Tibial nerve (tissue), 4 donors: ENCODE measurements at places on chromosomes 12 and 14.
A peak's percentile ranks its signal among the peaks of the same experiment; 100 is the strongest.

DNA sequence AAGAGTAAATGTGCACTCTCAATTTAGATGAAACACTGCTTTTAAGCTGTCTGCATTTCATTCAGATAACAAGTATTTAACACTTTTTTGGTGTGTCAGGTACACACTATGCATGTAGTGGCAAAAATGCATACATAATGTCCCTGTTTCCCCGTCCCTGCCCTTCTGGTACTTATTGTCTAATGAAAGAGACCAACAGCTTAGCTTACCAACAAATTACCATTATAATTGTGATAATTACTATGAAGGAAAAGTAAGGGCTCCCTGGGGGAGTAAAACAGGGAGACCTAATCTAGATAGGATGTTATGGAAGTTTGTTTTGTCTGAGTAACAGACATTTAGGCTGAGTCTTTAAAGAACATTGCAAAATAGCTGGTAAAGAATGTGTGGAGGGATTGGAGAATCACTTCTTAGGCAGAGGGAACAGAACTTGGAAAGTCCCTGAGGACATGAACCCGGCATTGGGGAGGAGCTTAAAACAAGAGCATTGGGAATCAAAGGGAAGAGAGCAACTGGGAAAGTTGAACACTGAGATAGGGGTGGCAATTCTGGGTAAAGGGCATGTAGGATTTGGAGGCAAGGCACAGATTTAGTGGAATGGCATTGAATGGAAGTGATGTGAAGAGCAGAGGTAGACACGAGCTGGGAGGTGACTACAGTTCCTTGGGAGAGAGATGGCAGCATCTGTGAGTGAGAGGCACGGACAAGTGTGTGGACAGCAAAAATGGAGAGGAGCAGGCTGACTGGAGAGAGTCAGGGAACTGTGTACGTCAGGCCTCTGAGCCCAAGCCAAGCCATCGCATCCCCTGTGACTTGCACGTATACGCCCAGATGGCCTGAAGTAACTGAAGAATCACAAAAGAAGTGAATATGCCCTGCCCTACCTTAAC is 181.6 kb downstream of the GRIP1 start:
- no peak for DNase-seq
- H3K4me3 ChIP-seq: no peak overlapping the region
- H3K27ac ChIP-seq: no peak overlapping the region
- H3K4me1 ChIP-seq: no peaks in the 10 kb centered on the region
- H3K36me3 ChIP-seq: no peaks in the 10 kb centered on the region

DNA sequence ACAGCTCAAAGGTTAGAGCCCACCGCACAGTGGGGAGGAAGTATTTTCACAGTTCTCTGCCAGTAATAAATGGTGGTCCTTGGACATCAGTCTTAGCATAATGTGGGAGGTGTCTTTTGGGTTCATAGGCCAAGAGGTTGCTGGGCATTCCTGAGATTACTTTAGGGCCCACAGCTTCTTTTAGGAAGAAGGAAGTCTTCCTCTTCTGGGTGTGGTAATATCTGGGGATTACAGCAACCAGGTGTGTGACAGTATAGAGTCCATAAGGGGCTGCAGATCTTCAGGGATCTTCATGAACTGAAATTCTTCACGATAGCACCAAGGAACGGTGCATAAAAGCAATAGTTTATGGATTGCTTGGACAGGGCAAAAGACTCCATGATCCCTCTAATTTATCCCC is 56.2 kb upstream of the PTGR2 start:
- H3K27ac ChIP-seq: peak overlapping the region; percentile 82
- H3K27me3 ChIP-seq: no peaks in the 10 kb centered on the region
- peaks cover 19% of the 10 kb centered on the region for H3K4me1 ChIP-seq
- DNase-seq: no peak

- no peak overlapping the region for H3K4me3 ChIP-seq
- DNase-seq: no peak
- no peaks in the 10 kb centered on the region for H3K27me3 ChIP-seq
These were observed 484.4 kb downstream of the ATP23 start for GRCh38 chr12:58425481-58426392.

DNA sequence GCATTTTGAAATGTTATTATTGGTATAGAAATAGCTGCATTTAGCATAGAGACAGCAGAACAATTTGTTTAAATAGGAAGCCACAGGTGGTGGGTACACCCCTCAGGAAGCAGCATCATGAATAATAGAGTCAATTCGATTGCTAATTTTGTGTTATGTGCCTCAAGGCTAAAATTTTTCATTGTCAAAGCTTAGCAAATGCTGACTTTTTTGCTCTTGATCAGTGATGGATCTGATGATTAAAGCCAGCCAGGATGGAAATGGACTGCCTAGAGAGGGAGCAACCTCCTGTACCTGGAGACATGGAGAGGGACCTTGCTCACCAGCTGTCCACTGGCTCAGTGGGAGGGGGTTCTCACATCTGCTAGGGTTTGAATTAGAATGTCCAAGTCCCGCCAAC is 4.5 kb upstream of the KRT8 start:
- no peaks in the 10 kb centered on the region for H3K36me3 ChIP-seq
- H3K4me3 ChIP-seq: no peak overlapping the region
- no peak overlapping the region for H3K27ac ChIP-seq
- H3K4me1 ChIP-seq: peaks cover 9% of the 10 kb centered on the region
- no peak for DNase-seq
- no peaks in the 10 kb centered on the region for H3K27me3 ChIP-seq

DNA sequence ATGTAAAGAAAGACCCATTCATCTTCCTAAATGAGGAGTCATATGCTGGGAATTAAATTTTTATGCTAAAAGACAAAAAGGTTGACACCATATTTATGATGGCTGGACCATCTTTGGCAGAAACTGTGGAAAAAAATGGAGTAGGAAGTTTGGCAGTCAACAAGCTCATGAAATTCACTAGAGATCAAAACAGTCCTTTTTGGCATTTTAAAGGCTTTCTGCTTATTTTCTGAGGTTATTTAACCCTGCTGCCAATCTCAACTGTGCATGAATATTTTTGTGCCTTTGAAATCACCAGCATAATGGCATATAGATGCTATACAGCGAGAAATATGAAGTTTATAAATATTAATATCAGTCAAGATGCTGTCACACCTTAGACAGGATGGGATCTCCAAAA is 399.5 kb downstream of the PDZRN4 start:
- no peak for DNase-seq
- H3K27ac ChIP-seq: no peak overlapping the region
- H3K4me1 ChIP-seq: no peaks in the 10 kb centered on the region
- no peaks in the 10 kb centered on the region for H3K27me3 ChIP-seq

DNA sequence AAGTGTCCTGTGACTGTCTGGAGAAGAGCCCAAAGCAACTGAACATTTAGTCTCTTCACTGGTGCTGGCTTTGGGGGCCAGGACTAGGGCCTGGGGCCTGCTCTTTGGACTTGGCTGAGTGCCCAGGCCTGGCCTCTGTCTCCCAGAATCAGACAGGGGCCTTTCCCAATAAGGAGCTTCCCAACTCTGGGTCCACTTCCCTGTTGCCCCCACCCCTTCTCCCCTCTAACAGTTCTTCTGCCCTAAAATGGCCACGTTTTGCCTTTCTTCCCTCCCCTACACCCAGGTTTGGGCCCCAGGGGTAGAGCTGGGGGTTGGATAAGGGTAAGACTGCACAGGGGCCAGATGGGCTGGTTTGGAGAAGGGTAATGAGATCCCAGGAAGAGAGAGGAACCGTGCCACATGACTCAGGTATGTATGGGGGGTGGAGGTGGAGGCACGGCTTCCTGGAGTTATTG is 10.0 kb upstream of the ITGA5 start:
- no peaks in the 10 kb centered on the region for H3K36me3 ChIP-seq
- no peak for DNase-seq
- H3K4me1 ChIP-seq: peaks cover 62% of the 10 kb centered on the region
- H3K4me3 ChIP-seq: no peak overlapping the region
- H3K27me3 ChIP-seq: no peaks in the 10 kb centered on the region

- H3K27me3 ChIP-seq: no peaks in the 10 kb centered on the region
- H3K4me3 ChIP-seq: no peak overlapping the region
- no peak for DNase-seq
- no peak overlapping the region for H3K27ac ChIP-seq
- no peaks in the 10 kb centered on the region for H3K36me3 ChIP-seq
These were observed 17.5 kb downstream of the DYRK4 start for GRCh38 chr12:4579305-4580102.
